ENCODE measurements at places on chromosomes 7 and 10.

- no peak for DNase-seq
Observed at GRCh38 chr7:80825499-80825898, 93.4 kb downstream of the SEMA3C start.

GRCh38 chr10:88116481-88116880 lies 253.1 kb downstream of the PTEN start:
- no peak for DNase-seq

- no peak for DNase-seq
Observed at GRCh38 chr7:100621554-100621953, 9.2 kb downstream of the MOSPD3 start.

DNA sequence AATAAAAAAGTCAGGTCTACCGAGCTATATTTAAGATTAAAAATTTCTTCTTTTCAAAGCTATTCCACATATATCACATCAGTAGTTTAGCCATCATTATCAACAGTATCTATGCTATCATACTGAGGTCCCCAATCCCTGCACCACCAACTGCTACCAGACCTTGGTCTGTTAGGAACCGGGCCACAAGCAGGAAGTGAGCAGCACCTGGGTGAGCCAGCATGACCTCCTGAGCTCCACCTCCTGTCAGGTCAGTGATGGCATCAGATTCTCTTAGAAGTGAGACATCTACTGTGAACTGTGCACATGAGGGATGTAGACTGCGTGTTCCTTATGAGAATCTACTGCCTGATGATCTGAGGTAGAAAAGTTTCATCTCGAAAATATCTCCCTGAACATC lies 632.1 kb upstream of the KCND2 start:
- DNase-seq, result no peak

GRCh38 chr7:75989500-75990388 lies 4.7 kb downstream of the TMEM120A start:
- no peak for DNase-seq

DNA sequence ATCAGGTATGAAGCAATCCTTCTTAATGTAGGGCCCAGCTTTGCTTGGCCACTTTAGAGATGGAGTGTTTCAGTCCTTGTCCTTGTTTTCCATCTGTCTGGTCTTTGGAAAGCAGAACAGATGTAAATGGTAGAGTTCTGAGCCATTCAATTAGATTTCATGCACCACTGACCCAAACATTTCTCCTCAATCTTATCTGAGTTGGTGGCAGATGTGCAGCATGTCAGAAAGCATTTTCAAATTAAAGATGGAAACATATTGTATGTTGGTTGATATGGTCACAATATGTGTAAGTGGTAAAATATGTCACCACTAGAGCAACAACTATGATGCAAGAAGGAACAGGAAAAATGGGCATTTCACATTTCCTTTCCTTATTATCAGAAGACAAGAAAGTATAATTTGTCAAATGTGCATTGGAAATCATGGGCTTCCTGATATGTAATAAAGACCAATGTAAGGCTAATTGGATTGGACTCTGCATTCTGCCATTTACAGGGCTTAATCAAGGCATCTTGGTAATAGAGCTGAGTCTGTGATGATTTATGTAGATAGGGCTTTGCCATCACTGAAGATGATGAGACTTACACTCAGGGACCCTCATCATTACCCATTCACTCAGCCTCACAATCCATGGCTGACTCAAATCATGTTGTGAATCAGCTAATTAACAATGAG lies 750.7 kb downstream of the NRG3 start:
- DNase-seq, result no peak
